ENCODE measurements at places on chromosomes 16 and 17. TPM values are rescaled to one million over a fixed set of nuclear protein-coding genes. Genes with fewer than 3 reads are reported as not detected.

Gene BCAR1
- 39.5 TPM for total RNA-seq

Gene ELP5
- total RNA-seq, result 30.9 TPM

Gene HS3ST3A1
- total RNA-seq, result 8.6 TPM

DNA sequence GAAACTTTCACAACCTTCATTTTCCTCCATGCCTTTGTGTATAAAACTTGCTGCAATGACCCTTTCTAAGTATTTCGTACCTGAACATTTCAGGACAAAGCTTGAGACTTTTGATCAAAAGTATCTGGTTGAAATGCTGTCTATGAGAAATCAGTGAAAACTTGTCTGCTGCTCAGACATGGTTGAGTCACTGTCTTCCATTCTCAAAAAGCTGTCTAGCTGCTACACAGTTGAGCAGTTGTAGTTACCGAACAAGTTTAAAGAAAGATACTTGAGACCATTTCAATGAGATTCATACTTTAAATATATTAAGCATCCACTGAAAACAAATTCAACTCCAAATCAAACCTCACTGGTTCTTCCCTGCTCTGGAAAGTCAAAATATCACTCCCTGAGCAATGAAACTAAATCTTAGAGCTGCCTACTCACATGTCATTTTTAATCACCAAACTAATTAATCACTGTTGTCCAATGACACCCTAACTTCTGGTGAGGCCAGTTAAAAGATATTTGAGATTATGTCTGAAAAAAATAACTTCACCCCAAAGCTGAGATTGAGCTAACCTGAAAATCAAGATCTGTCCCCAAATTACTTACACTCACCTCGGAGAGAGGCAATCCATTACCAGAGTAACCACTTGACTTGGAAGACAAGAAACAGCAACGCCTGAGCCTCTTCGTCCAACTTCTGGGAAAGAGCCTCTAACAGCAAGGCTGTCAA lies 488 bp downstream of the TMEM100 start:
- no peak for DNase-seq

DNA sequence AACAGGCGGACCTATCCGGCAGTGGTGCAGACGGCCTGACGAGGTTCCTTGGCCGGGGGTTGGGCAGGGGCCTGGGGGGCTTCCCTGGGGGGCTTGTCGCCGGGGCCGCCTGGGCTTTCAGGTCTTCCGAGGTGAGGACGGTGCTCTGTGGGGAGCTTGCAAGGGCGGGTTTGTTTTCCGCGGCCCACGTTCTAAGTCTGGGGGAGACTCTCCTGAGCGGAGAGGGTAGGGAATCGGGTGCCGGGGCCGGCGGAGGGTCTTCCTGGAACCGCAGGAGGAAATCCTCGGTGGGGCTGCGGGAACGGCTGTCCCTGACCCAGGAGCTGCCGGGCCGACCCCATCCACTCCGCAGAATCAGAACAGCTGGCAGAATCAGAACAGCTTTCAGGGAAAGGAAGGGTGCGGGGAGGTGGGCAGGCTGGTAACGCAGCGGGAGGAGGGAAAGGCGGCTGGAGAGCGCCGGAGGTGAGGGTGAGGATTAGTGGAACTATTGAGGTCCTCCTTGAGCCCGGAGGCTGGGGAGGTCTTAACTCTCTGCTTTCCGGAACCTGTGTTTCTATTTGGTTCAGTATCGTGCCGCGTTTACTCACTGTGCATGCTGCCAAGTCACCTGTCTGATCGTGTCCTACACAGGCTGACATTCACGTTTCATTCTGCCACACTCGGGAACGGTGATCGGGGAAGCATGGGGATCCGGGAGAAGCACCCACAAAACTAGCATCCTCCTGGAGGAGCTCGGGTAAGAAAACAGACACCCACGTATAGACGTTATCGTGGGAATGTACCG lies 28.9 kb downstream of the CPSF4L start:
- DNase-seq, result no peak

GRCh38 chr17:51118330-51119195 lies 2.1 kb downstream of the SPAG9 start:
- no peak for DNase-seq

DNA sequence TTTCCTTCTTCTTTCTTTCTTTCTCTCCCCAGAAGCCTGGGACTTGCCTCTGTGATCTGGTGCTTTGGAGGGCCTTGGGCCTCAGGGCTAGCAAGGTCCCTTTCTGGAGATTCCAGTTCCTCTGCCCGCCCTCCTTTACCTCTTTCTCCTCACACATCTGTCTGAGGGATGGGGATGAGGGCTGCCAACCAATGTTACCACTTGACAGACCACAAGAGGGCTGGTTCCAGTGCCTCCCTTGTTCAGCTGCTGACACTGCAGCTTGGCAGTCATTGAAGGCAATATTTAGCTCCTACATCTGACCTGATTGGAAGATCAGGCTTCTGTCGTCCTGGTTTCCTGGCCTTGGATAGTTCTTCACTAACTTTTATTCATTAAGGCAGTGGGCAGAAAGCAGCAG lies 3.6 kb upstream of the ZNF652 start:
- DNase-seq, result no peak

DNA sequence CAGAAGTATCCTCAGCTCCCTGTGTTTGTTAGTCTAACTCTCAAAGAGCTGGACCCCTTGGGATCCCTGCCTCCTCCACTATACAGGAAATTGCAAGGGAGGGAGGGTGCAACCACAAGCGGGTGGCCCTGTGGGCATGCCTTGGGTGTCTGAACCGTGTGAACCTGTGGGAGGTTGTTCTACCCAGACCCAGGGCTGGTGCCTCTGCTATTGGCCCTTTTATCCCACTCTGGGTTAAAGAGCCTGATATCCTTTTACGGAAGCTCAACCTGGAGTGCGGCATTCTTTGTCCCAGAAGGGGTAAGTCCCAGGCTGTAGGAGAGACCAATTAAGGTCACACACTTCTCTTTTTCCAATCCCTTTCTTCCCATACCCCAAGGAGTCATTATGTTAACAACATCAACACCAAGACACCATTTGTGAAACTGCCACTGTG lies 53.4 kb downstream of the ARSG start:
- no peak for DNase-seq

All from vagina (tissue), 2 donors.